Karpas-422 (cell line): ENCODE measurements at places on chromosomes 5 and 9. TPM values are rescaled to one million over a fixed set of nuclear protein-coding genes. Genes with fewer than 3 reads are reported as not detected.

Gene TMEM174
- total RNA-seq: not detected in 2 replicates

Gene C9orf152
- total RNA-seq: not detected in 2 replicates

Gene BARHL1
- not detected in 2 replicates for total RNA-seq

Gene IFNA8
- not detected in 2 replicates for total RNA-seq

Gene ANKRD34B
- total RNA-seq: not detected in 2 replicates

Gene STK32A
- not detected in 2 replicates for total RNA-seq

Gene MCCC2
- 53.0 and 56.6 TPM in 2 replicates for total RNA-seq

Gene ERCC8
- total RNA-seq: 13.6 and 23.0 TPM in 2 replicates

Gene FAM78A
- total RNA-seq: 31.6 and 43.9 TPM in 2 replicates

Gene NIM1K
- 9.3 and 10.2 TPM in 2 replicates for total RNA-seq

Gene EGFLAM
- total RNA-seq: not detected in 2 replicates

- H3K27ac ChIP-seq: no peak overlapping the region
- H3K36me3 ChIP-seq: no peaks in the 10 kb centered on the region
Observed at GRCh38 chr9:119955276-119955675, 586.0 kb upstream of the BRINP1 start.

- no peaks in the 10 kb centered on the region for H3K27me3 ChIP-seq
- no peak overlapping the region for H3K27ac ChIP-seq
- no peak overlapping the region for H3K4me3 ChIP-seq
- no peaks in the 10 kb centered on the region for H3K4me1 ChIP-seq
- no peaks in the 10 kb centered on the region for H3K36me3 ChIP-seq
Observed at GRCh38 chr9:130159915-130160670, 12.1 kb upstream of the NCS1 start.

DNA sequence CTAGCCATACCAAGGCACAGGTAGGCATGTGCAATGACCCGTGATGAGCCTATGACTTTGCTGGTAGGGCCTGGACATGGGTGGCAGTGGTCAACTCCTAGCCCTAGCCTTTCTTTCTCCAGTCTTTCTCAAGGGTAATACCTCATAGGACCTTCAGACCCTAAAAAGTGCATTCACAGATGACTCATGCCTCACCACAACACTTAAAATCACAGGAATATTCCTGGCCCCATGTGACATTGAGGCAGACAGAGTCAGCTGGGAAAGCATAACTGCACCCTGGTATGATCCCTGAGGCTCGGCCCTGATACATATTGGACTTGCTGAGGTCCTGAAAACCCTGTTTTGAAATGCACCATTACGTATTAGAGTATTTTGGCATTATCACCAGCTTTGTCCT, 449.5 kb downstream of the HINT1 start:
- H3K27me3 ChIP-seq: no peaks in the 10 kb centered on the region
- no peaks in the 10 kb centered on the region; the same call in 1 of the 2 replicates for H3K4me1 ChIP-seq
- H3K27ac ChIP-seq: no peak overlapping the region
- H3K36me3 ChIP-seq: no peaks in the 10 kb centered on the region

GRCh38 chr5:127867022-127867783, 164.0 kb downstream of the CCDC192 start:
- peak; percentile 92 for DNase-seq
- peak overlapping the region; percentile 39 for H3K4me3 ChIP-seq
- no peaks in the 10 kb centered on the region for H3K27me3 ChIP-seq
- H3K27ac ChIP-seq: peak overlapping the region; percentile 92
- H3K4me1 ChIP-seq: peaks cover 93% of the 10 kb centered on the region
- H3K36me3 ChIP-seq: no peaks in the 10 kb centered on the region

DNA sequence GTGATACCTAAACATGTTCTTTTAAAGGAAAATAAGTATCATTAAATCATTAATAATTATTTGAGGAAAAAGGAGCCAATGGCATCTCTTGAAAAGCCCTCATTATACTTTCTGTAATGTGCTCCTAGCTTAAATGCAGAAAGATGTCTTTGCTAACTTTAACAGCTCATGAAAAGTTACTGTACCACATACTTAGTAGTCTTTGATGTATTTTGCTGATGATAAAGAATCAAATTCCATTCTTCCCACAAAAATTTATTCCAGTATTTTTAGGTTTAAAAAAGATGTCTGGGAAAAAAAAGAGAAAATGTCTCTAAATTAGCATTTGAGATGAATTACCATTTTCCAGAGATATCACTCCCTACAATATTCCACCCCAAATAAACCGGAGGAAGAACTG, 112.5 kb downstream of the PPP2R2B start:
- H3K27me3 ChIP-seq: no peaks in the 10 kb centered on the region
- H3K36me3 ChIP-seq: no peaks in the 10 kb centered on the region
- no peaks in the 10 kb centered on the region for H3K4me1 ChIP-seq
- H3K27ac ChIP-seq: no peak overlapping the region

- DNase-seq: no peak
- H3K27me3 ChIP-seq: no peaks in the 10 kb centered on the region
- H3K27ac ChIP-seq: no peak overlapping the region
- no peaks in the 10 kb centered on the region for H3K36me3 ChIP-seq
- no peak overlapping the region for H3K4me3 ChIP-seq
Observed at GRCh38 chr5:39186289-39186688, 33.1 kb downstream of the FYB1 start.

DNA sequence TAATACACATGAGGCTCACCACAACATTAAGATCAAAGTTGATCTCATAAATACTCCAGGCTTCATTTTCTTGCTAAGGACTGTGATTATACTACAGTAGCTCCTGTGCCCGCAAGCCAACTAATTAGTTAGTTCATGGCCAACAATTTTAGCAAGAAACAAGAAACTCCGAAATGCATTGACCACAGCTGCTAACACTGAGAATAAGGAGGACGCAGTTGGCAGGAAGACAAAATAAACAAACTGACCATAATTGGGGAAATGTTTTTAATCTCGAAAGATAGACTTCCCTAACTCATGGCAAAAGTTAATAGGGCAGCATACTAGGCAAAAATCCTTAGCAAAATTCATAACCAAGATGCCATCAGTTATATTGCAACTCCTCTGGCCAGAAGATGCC, 115.5 kb upstream of the SPEF2 start:
- no peak overlapping the region for H3K27ac ChIP-seq
- no peaks in the 10 kb centered on the region for H3K27me3 ChIP-seq
- no peak for DNase-seq
- no peaks in the 10 kb centered on the region for H3K4me1 ChIP-seq

DNA sequence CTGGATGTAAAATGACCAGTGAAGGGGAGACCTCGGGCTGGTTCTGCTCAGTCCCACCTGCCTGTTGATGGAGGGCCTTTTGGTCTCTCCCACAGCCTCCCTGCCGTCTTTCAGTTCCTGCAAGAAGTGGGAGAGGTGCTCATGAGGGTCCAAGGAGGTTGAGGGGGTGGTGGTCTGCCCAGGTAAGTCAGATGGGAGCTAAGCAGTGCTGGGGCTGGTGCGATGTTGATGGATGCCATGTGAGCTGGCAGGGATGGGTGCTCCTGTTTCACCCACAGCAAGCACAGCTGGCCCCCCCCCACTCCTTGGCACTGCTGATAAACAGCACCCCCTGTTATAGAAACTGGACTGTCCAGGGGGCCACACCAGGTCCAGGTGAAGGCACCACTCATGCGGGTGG, 145.6 kb downstream of the NSG2 start:
- no peak overlapping the region for H3K27ac ChIP-seq
- H3K36me3 ChIP-seq: no peaks in the 10 kb centered on the region
- H3K4me3 ChIP-seq: no peak overlapping the region
- no peaks in the 10 kb centered on the region for H3K4me1 ChIP-seq

- H3K27me3 ChIP-seq: no peaks in the 10 kb centered on the region
- H3K4me3 ChIP-seq: no peak overlapping the region
- H3K36me3 ChIP-seq: no peaks in the 10 kb centered on the region
- peaks cover 35% of the 10 kb centered on the region for H3K4me1 ChIP-seq
- DNase-seq: no peak
Observed at GRCh38 chr9:133135146-133135745, 14.2 kb upstream of the RALGDS start.

DNA sequence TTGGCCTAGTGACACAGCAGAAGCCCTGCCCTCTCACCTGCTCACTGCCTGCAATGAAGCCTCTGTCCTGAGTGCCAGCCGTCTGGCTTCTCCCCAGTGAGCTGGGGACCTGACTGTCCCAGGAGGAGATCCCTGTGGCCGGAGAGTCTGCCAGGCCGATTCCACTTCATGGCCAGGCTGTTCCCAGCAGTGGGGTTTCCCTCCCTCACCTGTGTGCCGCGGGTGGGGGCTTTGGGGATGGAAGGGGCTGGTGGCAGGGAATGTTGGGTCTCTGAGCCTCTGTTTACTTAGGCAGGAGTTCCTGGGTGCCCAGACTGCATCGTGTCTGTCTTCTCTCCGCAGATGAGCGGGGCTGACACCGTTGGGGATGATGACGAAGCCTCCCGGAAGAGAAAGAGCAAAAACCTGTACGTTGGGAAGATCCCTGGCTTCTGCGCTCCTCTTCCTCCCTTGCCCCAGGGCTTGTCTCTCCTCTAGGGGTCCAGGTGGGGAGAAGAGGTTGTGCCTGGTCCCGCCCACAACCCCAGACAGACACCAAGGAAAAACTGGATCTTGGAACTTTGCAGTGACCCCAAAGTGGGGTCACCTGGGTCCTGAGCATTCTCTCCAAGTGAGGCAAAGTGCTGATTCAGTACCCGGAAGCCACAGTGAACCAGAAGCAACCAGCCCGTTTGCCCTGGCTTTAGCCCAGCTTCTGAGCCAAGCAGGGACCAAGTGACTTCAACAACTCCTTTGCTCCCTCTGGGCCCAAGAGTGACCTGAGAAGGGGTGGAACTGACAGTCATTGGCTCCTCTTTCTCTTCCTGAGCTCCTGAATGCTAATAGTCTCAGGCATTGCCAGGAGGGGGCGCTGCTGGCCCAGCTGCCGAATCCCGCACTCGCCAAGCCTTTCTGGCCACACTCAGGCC, 127.7 kb downstream of the RGS3 start:
- H3K27ac ChIP-seq: no peak overlapping the region
- H3K4me1 ChIP-seq: peaks cover 9% of the 10 kb centered on the region
- no peak overlapping the region for H3K4me3 ChIP-seq

- H3K4me1 ChIP-seq: no peaks in the 10 kb centered on the region
- no peak overlapping the region for H3K4me3 ChIP-seq
- H3K36me3 ChIP-seq: no peaks in the 10 kb centered on the region
- no peak overlapping the region for H3K27ac ChIP-seq
- no peaks in the 10 kb centered on the region for H3K27me3 ChIP-seq
Observed at GRCh38 chr9:82565188-82565969, 497.6 kb downstream of the RASEF start.

GRCh38 chr5:120207129-120207528, 257.0 kb upstream of the PRR16 start:
- H3K4me3 ChIP-seq: no peak overlapping the region
- no peaks in the 10 kb centered on the region for H3K27me3 ChIP-seq
- no peaks in the 10 kb centered on the region for H3K4me1 ChIP-seq

GRCh38 chr9:121646992-121647391, 4.4 kb upstream of the DAB2IP start:
- no peaks in the 10 kb centered on the region for H3K4me1 ChIP-seq
- no peak overlapping the region for H3K27ac ChIP-seq
- no peaks in the 10 kb centered on the region for H3K36me3 ChIP-seq

DNA sequence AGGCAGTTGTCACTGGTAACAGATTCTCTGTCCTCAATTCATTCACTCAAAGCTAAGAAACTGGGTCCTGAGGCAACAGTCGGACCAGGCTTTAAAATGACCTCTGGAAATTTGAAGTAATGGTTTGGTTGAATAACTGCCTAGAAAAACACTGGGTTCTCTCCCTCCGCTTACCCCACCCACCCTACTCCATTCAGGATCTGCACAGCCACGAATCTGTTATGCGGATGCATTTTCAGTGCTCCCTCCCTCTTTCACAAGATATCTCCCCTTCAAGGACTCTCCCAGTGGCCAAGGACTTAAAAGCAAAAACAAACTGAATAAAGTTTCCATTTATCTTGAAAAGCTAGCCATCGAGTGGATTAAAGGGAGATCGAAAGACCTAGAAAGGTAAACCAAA, 260.2 kb upstream of the ANKRD55 start:
- H3K4me1 ChIP-seq: no peaks in the 10 kb centered on the region
- no peak for DNase-seq
- H3K4me3 ChIP-seq: no peak overlapping the region
- H3K27me3 ChIP-seq: no peaks in the 10 kb centered on the region
- H3K27ac ChIP-seq: no peak overlapping the region
- H3K36me3 ChIP-seq: no peaks in the 10 kb centered on the region

DNA sequence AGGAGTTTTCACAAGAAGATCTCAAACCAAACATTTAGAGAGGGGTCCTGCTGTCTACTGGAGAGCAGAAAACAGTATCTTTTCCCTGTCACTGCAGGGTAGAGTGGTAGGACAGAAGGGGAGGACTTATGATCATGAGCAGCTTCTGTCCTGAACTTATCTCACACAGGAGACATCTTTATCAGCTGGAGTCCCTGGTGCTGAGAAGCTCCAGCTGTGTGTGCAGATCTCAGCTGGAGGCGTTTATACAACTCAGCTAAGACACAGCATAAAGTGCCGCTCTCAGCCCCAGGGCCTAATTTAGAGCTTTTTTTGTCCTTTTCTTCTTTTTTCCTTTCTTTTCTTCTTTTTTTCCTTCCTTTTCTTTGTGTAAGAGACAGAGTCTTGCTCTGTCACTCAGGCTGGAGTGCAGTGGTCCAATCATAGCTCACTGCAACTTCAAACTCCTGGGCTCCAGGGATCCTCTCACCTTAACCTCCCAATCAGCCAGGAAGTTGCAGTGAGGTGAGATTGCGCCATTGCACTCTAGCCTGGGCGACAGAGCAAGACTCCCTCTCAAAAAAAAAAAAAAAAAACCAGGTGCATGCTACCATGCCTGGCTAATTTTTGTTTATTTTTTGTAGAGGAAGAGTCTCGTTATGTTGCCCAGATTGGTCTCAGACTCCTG, 31.9 kb downstream of the CCDC125 start:
- no peaks in the 10 kb centered on the region for H3K4me1 ChIP-seq
- 0 out of 2 replicates have a peak, but pooled peaks cover under 1% of the 10 kb centered on the region for H3K36me3 ChIP-seq
- no peak overlapping the region for H3K4me3 ChIP-seq
- no peaks in the 10 kb centered on the region for H3K27me3 ChIP-seq

DNA sequence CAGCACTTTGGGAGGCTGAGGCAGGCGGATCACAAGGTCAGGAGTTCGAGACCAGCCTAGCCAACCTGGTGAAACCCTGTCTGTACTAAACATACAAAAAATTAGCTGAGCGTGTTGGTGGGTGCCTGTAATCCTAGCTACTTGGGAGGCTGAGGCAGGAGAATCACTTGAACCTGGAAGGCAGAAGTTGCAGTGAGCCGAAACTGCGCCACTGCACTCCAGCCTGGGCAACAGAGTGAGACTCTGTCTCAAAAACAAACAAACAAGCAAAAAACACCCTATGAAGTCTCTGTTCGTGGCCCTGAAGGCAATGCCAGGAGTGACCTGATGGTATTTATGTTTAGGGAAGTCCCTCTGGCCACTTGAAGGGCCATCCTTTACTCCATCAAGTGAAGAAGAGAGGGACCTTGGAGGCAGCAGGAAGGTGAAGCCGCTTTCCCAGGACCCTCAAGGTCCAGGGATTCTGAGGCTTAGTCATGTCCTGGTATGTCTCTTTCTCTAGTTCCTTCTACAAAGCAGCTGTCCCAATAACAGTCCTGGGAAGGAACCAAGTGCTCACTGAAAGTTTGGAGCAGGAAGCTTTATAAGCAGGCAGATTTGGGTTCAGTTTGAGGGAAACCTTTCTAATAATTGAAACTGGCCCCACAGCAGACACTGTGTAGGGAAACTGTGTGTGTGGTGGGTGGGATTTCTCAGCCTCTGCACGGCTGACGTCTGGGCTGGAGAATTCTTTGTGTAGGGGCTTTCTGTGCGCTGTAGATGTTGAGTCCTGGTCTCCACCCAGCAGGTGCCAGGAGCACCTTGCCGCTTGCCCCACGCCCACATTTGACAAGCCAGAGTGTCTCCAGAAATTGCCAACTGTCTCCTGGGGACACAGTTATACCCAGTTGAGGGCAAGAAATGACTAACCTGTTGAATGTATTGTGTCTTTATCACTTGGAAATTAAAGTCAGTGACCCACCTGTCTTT, 12.5 kb downstream of the PHF2 start:
- peaks cover 27% of the 10 kb centered on the region for H3K4me1 ChIP-seq
- 0 out of 2 replicates have a peak, but pooled peaks cover 8% of the 10 kb centered on the region for H3K36me3 ChIP-seq
- no peak overlapping the region for H3K27ac ChIP-seq
- no peak for DNase-seq
